CD4-positive, alpha-beta T cell treated with Interleukin-15 for 1 hour (primary cell): ENCODE measurements at places on chromosomes 6 and 20.

GRCh38 chr20:408843-409696 is 971 bp downstream of the RBCK1 start:
- DNase-seq: no peak

- DNase-seq: no peak
These were observed 9.6 kb downstream of the JARID2 start for GRCh38 chr6:15255481-15255880.

DNA sequence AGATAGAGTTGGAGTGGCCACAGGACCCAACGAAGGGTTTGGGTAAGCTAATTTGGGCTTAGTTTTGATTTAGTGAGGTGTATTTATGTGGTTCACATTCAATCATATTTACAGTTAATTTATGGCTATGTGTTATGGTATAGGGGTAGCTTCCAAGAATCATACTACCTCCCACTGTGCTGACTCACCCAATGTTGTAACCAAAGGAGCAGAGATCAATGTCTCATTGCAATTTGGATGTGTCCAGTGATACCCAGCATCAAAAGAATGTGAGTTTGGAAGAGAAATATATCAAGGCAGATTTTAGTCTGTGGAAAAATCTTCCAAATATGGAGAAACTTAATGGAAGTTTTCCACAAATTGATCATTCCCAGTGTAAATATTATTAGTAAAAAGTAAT is 25.3 kb upstream of the SMIM8 start:
- DNase-seq: no peak

DNA sequence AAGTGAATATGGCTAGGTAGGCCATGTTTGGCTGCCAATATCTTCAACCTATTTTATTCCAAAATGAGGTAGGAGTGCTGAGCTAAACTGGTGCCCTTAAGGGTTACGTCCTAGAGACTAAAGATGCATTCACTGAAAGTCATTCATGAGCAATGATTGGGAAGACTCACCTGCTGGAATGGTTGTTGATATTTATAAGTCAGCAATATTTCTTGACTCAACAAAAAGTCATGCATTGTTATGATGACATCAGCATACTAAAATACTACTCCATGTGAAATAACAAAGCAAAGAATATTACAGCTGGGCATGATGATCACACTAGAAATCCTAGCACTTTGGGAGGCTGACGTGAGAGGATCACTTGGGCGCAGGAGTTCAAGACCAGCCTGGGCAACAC is 17.6 kb upstream of the NUP153 start:
- no peak for DNase-seq

GRCh38 chr6:22457996-22458395 is 111.4 kb upstream of the HDGFL1 start:
- DNase-seq: no peak

DNA sequence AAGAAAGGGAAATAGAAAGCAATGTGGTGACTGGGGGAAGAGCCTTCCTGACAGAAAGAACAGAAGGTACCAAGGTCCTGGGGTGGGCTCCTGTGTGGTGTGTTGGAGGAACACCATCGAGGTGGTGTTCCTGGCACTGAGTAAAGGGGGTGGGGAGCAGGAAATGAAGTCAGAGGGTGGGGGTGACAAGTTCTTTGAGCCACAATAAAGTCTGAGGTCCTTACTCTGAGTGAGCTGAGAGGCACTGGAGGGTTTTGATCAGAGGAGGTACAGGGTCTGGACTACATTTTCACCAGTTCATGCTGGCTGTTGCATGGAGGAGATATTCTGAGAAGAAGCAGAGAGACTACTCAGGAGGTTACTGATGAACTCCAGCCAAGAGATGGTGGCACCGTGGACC is 198.2 kb downstream of the GMPR start:
- DNase-seq: peak; percentile 41

GRCh38 chr6:4303638-4304037 is 168.3 kb upstream of the ECI2 start:
- no peak for DNase-seq

DNA sequence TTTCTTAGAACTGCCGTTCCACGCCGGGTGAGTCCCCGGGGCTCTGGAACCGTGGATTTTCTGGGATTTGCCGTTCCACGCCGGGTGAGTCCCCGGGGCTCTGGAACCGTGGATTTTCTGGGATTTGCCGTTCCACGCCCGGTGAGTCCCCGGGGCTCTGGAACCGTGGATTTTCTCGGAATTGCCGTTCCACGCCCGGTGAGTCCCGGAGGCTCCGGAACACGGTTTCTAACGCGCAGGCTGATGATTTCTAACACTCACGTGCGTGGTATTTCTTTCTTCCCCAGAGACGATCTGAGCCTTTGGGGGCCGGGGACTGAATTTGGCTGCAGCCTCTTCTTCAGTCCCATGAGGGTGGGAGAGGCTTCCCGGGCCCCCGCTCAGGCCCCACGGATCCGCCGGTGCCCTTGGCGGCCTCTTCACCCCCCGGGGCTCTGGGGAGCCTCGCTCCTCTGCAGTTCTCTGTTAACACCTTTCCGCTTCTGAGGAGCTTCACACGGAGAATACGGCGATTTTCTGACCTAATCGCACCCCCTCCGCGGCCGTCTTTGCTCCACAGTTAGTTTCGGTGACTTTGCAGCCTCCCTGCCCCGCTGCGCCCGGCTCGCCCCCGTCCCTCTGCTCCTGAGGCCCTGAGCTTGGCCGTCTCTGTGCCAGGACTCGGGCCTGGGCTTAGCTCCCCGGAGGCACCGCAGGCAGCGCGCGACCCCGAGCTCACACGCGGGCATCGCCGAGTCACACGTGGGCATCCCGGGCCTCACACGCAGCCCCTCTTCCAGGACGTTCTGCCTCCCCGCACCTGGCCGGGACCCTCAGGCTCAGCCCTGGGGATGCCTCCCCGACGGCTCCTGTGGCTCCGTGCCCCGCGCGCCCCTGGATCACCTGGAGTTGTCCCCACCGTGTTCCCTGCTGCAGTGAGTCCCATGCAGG is 7.2 kb upstream of the KIF25 start:
- no peak for DNase-seq

DNA sequence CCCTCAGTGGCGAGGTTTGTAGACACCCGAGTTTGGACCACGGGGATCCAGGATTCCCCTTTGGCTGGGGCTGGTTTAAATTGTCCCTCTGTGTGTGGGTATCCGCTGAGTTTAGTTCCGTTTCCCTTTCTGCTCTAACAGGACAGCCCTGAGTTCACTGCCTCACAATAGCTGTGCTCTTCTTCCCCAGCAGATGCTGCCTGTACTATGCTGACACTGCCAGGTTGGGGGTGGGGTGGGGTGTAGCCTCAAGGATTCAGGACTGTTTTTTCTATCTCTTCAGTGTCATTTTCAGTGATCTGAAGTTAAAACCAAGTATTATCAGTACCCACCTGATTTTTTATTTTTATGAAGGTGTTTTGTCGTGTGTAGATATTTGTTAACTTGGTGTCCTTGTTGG is 655.0 kb downstream of the COL12A1 start:
- no peak for DNase-seq

GRCh38 chr6:3239110-3239830 is 11.8 kb upstream of the TUBB2B start:
- DNase-seq: no peak

- DNase-seq: no peak
These were observed 136.0 kb upstream of the RNF24 start for GRCh38 chr20:4151342-4151741.

GRCh38 chr6:50112981-50113857 is 63.5 kb upstream of the DEFB112 start:
- no peak for DNase-seq

DNA sequence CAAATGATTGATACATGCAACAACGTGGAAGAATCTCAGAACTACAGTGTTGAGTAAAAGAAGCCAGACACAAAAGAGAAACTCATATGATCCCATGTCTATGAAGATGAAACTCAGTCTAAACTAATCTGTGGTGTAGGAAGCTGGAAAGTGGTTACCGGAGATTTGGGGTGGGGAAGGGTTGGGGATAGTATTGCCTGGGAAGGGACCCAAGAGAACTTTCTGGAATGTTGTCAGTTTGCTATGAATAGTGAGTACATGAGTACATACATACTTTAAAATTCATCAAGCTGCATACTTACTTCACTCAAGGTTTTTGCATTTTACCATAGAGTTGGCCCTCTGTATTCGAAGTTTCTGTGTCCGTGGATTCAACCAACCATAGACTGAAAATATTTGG is 106.0 kb downstream of the SAMD5 start:
- DNase-seq: no peak

GRCh38 chr6:5478380-5478779 is 217.1 kb downstream of the FARS2 start:
- no peak for DNase-seq

DNA sequence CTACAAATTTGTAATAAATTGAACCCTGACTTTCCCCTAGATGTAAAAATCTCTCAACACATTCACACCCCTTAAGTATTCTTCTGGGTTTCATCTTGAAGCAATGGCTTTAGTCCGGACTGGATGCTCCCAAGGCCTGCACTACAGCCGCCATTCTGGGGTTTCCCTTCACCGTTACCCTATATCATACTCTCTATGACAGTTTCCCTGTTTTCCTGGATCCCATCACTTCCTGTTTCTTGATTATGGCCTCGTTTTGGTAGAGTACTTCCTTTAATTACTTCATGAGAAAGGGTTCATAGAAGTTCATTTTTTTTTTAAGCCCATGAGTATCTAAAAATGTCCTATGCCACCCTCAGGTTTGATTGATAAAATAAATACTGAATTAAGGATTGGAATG is 11.7 kb downstream of the FIG4 start:
- no peak for DNase-seq

- no peak for DNase-seq
These were observed 239.9 kb upstream of the RNF217 start for GRCh38 chr6:124722141-124722878.

GRCh38 chr20:53021934-53022333 is 49.8 kb downstream of the TSHZ2 start:
- DNase-seq: no peak

GRCh38 chr6:22925304-22925835 is 356.0 kb downstream of the HDGFL1 start:
- DNase-seq: no peak

DNA sequence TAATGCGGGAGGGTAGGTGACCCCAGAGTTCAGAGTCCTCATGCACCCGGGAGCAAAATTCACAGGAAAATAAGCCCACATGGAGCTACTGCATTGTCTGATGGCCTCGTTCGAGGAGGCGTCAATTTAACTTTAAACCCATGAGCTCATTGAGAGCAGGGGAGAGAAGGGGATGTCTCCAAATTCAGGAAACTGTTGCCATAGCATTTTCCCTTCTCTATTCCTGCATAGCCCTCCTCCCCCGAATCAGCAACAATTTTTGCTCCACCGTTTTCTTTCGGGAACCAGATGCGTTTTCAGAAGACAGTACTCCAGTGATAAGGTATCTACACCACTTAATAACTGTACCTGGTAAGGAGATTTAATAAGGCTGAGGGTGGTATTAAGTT is 324 bp upstream of the LAMP5 start:
- DNase-seq: no peak

DNA sequence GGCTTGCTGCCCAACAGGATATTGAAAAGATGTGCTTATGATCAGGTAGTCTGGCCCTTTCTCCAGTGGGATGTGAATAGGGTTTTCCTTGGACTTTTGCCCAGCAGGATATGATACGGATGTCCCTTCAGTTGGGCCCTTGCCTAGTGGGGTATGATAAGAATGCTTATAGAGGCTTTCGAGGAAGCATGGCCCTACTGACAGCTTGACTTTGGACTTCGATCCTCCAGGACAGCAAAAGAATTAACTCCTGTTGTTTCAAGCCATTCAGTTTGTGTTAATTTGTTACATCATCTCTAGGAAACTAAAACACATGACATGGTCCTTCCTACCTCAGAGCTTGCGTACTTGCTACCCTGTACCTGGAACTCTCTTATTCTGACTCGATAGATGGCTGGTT is 9.7 kb upstream of the ZNF334 start:
- no peak for DNase-seq

DNA sequence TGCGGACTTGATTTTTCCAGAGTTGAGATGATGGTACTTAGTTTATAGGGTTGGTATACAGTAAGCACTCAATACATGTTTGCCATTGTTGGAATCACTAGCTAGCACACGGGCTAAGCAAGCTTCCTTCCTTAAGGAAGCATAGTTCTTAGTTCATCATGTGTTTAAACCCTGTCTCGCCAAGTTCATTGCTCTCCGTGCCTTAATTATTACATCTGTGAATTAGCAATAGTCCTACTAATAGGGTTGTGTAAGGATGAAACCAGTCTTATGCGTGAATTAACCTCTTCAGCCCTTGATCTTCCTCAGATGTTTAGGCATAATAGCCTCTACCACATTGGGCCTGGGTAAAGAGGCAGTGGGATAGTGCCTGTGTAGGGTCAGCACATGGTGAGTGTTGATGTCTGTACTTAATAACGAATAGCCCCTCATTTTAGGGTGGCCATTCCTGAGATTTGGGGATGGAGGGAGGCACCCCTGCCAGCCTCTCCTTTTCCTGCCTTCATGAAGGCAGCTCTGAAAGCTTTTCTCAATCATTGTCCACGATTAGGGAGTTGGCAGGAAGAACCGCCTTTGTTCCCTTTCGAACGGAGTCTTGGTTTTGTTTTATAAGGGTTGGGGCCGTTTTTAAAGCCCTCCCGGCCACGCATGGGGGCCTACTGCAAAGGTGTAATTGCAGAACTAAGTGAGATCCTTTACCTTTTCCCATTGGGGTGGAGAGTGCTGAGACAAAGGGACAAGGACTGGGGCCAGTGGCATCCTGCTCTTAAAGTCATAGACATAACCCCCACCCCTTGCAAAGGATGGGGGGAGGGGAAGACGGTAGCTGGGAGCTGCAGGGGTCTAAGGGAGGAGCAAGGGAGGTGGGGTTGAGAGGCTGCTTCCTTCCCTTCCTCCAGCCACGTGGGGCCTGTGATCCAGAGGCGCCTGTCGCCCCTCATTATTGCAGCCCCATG is 2.1 kb downstream of the DNMT3B start:
- DNase-seq: no peak

DNA sequence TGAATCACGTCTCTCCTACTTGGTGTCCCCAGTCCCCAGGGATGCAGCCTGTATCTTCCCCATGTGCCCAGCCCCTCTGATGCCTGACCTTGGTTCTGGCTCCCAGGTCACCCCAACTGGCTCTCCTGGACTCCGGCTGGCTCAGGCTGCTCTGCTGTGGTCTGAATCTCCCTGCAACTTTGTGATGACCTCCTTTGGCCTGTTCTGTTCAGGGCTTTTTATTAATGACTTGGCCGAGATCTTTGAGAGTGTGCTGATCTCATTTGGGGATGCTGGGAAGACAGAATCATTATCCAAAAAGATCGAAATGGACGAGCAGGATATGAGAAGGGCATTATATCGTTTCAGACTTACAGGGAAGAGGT is 67.4 kb downstream of the IGF2R start:
- DNase-seq: no peak

GRCh38 chr6:82248273-82248735 is 760 bp upstream of the IBTK start:
- DNase-seq: no peak

DNA sequence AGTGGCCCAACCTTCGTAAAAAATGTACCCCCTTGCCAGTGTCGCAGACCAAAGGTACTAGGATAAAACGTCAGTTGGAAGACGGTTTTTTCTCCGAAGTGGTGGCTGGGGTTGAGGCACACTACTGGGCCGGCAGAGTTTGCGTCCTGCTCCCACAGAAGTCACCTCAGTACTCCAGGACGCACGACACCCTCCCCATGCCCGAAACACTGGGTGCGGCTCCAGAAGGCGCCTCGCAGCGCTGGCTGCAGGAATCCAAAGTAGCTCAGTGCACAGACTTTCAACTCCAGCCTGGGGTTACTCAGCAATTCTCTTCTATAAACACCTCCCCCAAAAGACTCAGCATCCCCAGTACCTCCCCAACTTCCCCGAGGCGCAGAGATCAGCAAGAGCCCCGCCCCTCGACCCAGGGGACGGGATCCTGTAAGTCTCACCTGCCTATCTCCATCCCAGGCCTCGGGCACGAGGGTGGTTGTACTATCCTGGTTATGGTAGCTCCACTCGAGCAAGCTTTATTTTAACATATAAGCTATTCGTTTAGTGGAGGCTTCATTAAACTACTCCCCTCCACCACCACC is 88.2 kb downstream of the ZFP64 start:
- no peak for DNase-seq
